CD4-positive, alpha-beta T cell treated with Interleukin-10 for 1 hour (primary cell): ENCODE measurements at places on chromosomes 11 and 22.

- DNase-seq = no peak
These were observed 78.5 kb downstream of the MRTFA start for GRCh38 chr22:40557972-40558371.

DNA sequence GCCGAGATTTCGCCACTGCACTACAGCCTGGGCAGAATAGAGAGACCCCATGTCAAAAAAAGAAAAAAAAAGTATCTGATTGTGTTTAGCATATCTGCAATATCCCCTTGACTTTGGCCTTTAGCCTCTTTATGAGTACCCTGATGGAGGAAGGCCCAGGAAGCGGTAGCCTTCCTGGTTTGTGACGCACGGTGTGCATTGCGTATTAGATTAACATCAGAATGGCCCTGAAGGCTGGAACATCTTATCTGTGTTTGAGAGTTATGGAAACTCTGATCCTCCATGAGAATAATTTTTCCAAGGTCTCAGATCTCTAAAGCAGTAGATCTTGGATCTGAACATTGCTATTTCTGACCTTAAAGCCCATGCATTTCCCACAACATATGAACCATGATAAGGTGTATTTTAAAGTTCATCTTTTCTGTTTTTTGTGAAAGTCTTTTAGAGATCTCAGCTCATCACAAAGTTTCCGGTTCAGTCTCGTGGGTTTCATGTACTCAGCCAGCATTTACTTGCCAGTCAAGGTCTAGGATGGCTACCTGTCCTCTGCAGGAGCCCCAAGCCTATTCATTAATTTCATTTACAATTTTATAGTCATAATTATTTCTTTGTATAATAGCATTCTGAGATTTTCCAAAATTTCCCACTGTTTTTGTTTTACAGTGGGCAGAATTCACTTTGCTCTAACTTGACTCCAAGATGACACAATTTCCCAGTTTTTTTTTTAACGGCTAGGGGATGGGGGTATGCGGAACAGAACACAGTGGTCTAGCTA is 605 bp upstream of the FDX1 start:
- DNase-seq = no peak

DNA sequence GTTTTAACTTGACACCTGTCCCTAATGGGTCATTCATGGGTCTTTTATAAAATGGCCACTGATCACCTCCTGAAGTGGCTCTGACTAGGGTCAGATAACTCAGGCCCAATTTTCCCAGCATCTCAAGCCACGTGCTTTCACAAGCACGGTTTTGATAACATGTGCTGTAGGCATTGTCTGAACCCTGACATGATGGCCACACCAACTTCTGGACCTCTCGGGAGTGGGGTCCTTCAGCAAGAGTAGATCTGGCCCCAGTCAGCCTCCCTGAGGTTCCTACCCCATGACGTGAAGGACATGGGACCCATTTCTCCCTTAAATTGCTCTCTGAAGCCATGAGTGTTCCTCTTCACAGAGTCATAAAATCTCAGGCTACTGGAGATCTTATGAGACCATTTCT is 60.4 kb upstream of the CCND1 start:
- no peak for DNase-seq

GRCh38 chr11:20973940-20974559 is 304.7 kb downstream of the NELL1 start:
- no peak for DNase-seq

GRCh38 chr22:29615705-29616327 is 12.4 kb downstream of the NF2 start:
- no peak for DNase-seq

DNA sequence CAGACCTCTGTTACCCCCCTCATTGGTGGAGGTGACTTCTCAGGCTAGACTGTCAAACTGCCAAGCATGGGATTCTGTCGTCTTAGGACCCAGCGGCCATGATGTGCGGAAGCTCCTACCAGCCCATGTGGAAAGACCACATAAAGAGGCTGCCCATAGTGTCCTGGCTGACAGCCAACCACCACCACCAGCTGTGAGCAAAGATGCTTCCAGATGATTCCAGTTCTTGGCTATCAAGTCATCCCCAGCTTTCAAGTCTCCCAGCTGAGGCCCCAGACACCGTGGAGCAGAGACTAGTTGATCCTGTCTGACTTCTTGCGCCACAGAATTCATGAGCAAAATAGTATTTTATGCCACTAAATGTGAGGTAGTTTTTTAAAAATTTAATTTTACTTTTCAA is 32.9 kb downstream of the SCUBE1 start:
- DNase-seq = no peak
